ENCODE measurements at places on chromosomes 12 and 14.

DNA sequence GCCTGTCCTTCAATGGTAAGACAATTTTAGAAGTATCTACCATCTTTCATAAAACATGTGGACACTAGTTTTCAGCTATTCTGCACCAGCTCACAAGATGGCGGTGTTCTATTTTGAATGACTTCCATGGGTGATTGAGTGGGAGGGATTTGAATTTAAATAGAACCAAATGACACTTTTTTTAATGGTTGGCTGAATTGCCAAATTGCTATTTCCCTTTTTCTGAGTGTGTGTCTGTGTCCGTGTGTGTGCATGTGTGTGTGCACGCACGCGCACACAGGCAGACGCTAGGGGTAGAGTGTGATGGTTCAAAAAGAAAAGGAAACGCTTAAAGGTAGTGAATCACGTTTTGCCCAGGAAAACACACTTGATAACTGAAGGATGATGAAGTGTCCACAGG, 362.6 kb downstream of the DAD1 start:
- DNase-seq = no peak

- DNase-seq = no peak
Observed at GRCh38 chr12:42741771-42742510, 152.4 kb upstream of the PRICKLE1 start.

DNA sequence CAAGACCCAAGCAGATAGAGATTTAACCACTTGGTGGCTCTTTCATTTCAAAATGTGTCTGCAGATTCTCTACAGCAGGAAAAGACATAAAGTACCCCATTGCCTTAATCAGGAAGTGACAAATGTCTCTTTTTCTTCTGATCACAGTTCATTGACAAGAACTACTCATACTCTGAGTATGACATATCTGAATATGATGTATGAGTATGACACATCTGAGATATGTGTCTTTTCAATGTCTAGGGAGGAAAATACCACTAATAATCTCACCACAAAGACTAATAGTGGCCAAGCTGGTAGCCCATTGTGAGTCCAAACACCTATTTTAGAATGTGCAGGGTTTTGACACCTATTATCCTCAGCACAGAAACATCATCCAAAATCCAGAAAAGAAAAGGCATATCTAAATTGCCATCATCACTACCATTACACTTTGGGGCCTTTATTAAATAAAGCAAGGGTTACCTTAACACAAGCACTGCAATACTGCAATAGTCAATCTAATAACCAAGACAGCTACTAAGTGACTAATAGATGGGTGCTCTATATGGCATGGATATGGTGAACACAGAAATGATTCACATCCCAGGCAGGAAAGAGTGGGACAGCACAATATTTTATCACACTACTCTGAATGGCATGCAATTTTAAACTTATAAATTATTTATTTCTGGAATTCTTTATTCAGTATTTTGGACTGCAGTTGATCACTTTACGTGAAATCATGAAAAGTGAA, 243.7 kb upstream of the FAR2 start:
- no peak for DNase-seq

DNA sequence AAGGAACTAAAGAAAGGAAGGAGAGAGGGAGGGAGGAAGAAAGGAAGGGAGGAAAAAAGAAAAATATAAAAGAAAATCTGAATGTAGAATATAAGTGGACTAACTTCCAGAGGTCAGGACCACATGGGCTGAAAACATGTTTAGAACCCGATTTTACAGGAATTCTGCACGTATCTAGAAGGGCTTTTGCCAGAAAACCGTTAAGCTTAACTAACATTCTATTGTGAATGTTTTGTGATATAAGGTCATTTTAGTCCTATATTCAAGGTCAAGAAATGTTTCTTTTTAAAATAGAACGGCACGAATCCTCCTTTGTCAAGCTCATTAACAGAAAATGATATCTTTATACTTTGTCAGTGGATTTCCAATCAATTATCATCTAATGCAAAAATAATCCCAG, 13.1 kb downstream of the PTCSC3 start:
- no peak for DNase-seq

GRCh38 chr14:86430853-86431252, 900.9 kb downstream of the FLRT2 start:
- no peak for DNase-seq

GRCh38 chr12:28937196-28937595, 211.9 kb upstream of the FAR2 start:
- no peak for DNase-seq

GRCh38 chr12:64699504-64700115, 59.6 kb downstream of the GNS start:
- DNase-seq = no peak

DNA sequence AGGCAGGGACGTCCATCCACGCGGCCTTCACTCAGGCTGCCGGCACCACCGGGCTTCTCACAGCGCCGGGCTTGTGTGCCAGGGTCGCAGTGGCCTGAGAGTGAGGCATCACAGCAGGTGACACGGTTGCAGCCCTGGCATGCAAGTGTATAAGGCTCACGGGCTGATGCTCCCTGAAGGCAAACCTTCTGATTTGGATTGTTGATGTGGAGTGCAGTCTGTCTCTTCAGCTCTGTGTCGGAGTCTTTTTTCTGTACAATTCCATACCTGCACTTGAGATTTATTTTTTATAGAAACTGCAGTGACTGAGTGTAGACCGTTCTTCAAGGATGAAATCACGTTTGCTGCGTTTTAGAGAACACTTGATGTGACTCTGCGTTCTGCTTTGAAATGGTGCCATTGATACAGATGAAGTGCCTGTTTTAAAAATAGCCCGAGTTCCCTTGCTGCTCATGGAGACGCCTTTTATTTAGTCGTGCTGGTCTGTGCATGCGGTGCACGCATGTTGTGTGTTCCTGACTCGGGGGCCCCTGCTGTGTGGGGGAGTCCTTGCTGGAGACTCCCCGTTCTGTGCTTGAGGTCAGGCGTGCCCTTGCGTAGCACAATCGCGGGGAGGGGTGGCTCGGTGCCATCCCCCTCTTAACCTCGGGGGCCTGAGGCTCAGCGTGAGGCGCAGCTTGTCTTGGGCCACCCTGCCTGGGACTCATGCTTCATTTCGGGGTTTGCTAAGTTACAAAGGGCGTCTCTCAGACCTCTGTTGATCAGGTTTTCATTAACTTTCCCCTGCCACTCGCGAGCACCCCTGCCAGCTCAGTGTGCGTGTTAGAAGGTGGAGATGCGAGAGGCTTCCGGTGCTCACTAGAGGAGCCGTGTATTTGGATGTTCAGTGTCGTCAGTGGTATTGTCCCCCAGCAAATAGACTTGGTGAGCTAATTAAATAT, 21.6 kb upstream of the AMN start:
- DNase-seq = no peak

GRCh38 chr14:85233756-85234155, 296.2 kb upstream of the FLRT2 start:
- DNase-seq = no peak

DNA sequence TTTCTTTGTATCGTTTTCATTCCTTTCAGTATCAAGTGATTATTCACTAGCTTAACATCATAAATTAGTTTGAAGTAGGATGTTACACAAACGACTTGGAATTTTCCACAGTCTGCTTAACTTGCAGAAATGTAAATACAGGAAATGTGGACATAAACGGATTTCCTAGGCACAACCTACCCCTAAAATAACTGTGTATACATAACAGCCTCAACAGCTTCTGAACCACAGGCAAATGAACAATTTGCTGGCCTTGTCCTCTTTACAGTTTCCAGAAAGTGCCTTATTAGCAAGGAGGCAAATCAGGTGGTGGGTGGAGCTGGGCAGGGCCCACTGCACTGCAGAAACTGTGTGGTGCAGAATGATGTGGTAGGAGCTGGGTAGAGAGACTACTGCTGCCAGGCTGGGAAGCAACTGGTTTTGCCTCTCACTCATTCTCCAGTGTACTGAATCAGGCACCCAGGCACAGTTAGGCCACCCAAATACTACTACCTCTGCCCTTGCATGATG, 14.1 kb downstream of the DRAM1 start:
- no peak for DNase-seq

GRCh38 chr12:105348142-105348541, 17.7 kb downstream of the C12orf75 start:
- no peak for DNase-seq

Data from stimulated activated CD8-positive, alpha-beta memory T cell treated with anti-CD3 and anti-CD28 coated beads, Interleukin-7, amount 100 ng/mL, for 1 hour (primary cell).